ENCODE measurements at places on chromosomes 16 and 17. TPM values are rescaled to one million over a fixed set of nuclear protein-coding genes. Genes with fewer than 3 reads are reported as not detected.

DNA sequence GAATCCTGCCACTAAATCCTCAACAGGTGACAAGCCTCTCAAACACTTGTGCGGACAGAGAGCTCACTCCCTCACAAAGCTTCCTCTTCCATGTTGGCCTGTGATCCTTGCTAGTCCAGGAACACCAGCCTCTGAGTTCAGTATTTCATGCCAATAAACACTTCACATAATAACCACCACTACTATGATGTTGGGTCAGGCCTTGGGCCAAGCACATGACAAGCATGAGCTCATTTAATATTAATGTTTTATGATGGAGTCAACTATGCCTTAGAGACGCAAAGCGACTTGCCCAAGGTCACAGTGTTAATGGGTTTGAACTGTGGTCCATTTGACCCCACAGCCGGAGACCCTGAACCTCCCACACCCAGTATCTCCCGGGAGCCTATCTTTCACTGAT is 129.1 kb downstream of the GAS7 start:
- H3K4me3 ChIP-seq = no peak overlapping the region
- H3K27me3 ChIP-seq = no peaks in the 10 kb centered on the region
- no peak for DNase-seq
- H3K27ac ChIP-seq = no peak overlapping the region

- no peak overlapping the region for H3K27ac ChIP-seq
- no peak for DNase-seq
- H3K36me3 ChIP-seq = no peaks in the 10 kb centered on the region
- no peaks in the 10 kb centered on the region for H3K4me1 ChIP-seq
- H3K4me3 ChIP-seq = no peak overlapping the region
These were observed 30.4 kb upstream of the HS3ST3B1 start for GRCh38 chr17:14270508-14270907.

- no peak overlapping the region for H3K4me3 ChIP-seq
- no peak overlapping the region for H3K27ac ChIP-seq
- peaks cover 3% of the 10 kb centered on the region for H3K4me1 ChIP-seq
- peaks cover 2% of the 10 kb centered on the region for H3K36me3 ChIP-seq
These were observed 128.5 kb downstream of the PARN start for GRCh38 chr16:14501331-14502255.

GRCh38 chr17:45975640-45976295 is 23.3 kb upstream of the STH start:
- DNase-seq = no peak
- H3K4me1 ChIP-seq = peaks cover 7% of the 10 kb centered on the region
- H3K4me3 ChIP-seq = no peak overlapping the region
- peaks cover 2% of the 10 kb centered on the region for H3K36me3 ChIP-seq
- peaks cover 2% of the 10 kb centered on the region for H3K27me3 ChIP-seq
- H3K27ac ChIP-seq = no peak overlapping the region

- DNase-seq = no peak
These were observed 55.1 kb upstream of the LGALS9 start for GRCh38 chr17:27575912-27576252.

The SYT17 gene
- total RNA-seq = not detected

The RGS11 gene
- not detected for total RNA-seq

DNA sequence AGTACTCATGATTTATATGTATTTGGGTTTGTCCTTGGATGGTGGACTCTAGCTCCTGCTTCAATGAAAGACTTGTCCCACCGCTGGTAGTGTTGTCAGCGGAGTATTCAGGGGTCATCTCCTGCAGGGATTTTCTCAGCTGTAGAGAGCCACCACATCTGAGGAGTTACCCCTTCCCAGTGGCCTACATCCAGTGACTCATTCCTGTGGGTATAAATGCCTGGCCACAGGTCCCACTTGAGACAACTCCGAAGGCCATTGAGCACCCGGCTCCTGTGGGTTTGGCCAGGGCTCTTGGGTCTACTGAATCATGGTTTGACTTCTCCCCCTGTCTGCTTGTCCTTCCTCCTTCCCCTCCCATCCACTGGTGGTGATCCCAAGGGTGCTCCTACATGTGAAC is 34.6 kb upstream of the WSB1 start:
- no peaks in the 10 kb centered on the region for H3K4me1 ChIP-seq
- no peak overlapping the region for H3K4me3 ChIP-seq
- no peaks in the 10 kb centered on the region for H3K36me3 ChIP-seq
- no peak for DNase-seq

The CRYM gene
- not detected for total RNA-seq

The SEPTIN1 gene
- 293 TPM for total RNA-seq

DNA sequence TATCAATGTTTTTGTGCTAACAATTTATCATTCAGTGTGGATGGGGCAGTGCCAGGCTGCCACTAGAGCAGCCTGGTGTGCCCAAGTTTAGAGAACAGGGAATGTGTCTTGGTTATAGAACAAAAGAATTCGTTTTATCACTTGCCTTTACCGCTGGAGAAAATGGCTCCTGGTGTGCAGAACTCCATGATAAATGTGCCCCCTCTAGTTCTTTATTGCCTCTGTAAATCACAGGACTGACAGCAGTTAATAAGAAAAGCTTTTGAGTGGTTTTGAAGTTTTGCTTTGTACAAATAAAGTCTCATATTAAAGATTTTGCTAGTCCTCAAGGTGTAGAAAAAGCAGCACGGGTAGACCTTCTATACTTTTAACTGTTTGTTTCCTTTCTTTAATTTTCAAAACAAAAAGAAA is 28.2 kb upstream of the PSMD7 start:
- no peak for DNase-seq
- H3K27ac ChIP-seq = no peak overlapping the region
- H3K36me3 ChIP-seq = no peaks in the 10 kb centered on the region

The ABI3 gene
- 86.7 TPM for total RNA-seq

GRCh38 chr16:54932021-54932660 is 1.5 kb downstream of the IRX5 start:
- peak overlapping the region; percentile 48 for H3K27ac ChIP-seq
- H3K27me3 ChIP-seq = peaks cover 76% of the 10 kb centered on the region
- DNase-seq = peak; percentile 37
- peaks cover 1% of the 10 kb centered on the region for H3K36me3 ChIP-seq

The RNF112 gene
- total RNA-seq = 1.2 TPM
